Nucleus accumbens (tissue), 56 donors: ENCODE measurements at places on chromosomes 5 and 9.

- no peak for DNase-seq
These were observed 378.3 kb downstream of the CDH9 start for GRCh38 chr5:26660116-26660515.

- DNase-seq: no peak
These were observed 10.4 kb downstream of the SMIM3 start for GRCh38 chr5:150788977-150789376.

- no peak for DNase-seq
These were observed 5.0 kb downstream of the DMRT2 start for GRCh38 chr9:1055166-1055565.

GRCh38 chr5:143898916-143899591, 87.1 kb downstream of the HMHB1 start:
- DNase-seq: no peak

DNA sequence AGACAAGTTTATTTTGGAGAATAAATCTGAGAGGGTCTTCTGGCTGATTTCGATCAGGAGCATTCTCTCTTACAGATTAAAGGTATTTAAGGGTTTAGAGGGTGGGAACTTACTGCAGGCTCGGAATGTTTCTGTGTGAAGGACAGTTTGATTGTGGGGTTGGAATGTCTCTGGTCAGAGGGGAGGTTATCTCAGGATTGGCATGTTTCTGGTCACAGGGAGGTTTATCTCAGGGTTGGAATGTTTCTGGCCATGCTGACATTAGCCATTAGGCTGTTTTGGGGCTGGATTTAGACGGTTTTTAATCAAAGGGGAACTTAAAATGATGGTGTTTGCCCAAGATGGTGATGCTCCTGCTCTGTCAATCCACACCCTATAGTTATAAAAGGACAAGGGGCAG, 95.2 kb downstream of the SLCO4C1 start:
- DNase-seq: no peak
